DMS 273 treated with DMSO at 0.1 percent for 48 hours (cell line): ENCODE measurements at places on chromosomes 1 and 21.

- DNase-seq, result no peak
Observed at GRCh38 chr1:241269116-241269515, 87.9 kb downstream of the RGS7 start.

GRCh38 chr1:90262791-90263190 lies 267.9 kb downstream of the ZNF326 start:
- no peak for DNase-seq

DNA sequence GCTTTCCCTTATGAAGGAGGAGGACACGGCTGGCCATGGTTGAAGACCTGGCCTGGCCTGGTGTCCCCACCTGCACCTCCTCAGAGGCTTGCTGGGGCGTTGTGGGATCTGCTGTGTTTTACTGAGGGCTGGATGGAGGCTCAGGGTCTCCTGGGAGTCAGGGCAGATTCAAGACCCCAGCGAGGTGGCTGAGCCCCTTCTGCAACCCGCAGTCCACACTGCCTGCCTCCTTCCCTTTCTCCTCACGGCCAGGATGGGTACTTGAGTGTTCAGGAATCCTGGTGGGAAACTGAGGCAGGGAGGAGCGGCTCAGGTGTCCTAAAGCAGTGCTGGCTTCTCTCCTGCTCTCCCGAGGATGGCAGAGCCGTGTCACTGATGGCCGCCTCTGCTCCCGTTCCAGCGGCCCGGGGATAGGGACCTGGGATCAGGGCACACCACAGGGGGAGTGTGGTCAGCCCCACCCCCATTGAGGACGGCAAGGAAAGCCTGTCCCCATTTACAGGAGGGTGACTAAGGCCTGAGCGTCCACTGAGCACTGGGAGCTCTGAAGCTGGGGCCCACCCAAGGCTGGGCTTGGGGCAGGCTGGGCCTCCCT lies 47.5 kb downstream of the TRPM2 start:
- DNase-seq, result no peak

- DNase-seq, result no peak
Observed at GRCh38 chr1:9253004-9253403, 18.4 kb downstream of the H6PD start.

DNA sequence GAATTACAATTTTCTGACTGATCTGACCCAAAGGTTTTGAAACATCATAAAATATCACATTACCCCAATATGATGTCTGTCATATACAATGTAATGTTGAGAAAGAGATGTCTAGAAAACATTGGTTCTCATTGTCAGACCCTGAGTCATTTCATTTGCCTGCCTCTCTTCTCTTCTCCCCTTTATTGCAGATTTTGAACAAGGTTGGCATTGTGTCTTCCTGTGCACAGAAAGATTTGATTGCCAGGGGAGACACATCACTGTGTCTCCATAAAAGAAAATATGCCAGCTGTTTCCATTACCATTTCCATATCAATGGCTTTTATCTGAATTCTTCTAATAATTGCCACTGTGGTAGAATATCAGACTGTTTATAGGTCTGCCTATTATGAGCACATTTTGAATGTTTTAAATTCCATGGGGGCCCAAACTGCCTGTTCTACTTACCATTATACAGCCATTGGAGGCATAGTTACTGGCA lies 65.6 kb downstream of the IFI44 start:
- DNase-seq, result no peak

GRCh38 chr1:25675729-25676476 lies 59.3 kb downstream of the MAN1C1 start:
- DNase-seq, result no peak

GRCh38 chr1:17287130-17287776 lies 20.7 kb upstream of the PADI4 start:
- no peak for DNase-seq

- DNase-seq, result no peak
Observed at GRCh38 chr21:26280148-26280547, 109.6 kb upstream of the APP start.

GRCh38 chr1:86739648-86740509 lies 35.5 kb downstream of the SH3GLB1 start:
- DNase-seq, result no peak

DNA sequence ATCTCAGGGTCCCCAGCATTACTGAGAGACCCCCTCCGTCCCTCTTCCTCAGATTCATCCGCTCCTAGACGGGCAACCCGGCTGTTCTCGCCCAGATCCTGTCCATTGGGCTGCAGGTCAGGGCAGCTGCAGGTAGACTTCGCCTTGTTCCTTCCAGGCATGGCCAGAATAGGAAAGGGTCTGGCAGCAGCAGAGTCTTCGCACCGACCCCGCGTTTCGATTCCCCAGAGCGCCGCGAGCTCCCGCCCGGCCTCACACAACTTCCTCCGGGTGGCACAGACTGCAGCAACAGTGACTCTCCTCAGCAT lies 265 bp downstream of the NRDC start:
- DNase-seq, result no peak

- DNase-seq, result no peak
Observed at GRCh38 chr1:2228694-2229036, 546 bp downstream of the SKI start.
